ENCODE measurements at places on chromosomes 12 and 14.

DNA sequence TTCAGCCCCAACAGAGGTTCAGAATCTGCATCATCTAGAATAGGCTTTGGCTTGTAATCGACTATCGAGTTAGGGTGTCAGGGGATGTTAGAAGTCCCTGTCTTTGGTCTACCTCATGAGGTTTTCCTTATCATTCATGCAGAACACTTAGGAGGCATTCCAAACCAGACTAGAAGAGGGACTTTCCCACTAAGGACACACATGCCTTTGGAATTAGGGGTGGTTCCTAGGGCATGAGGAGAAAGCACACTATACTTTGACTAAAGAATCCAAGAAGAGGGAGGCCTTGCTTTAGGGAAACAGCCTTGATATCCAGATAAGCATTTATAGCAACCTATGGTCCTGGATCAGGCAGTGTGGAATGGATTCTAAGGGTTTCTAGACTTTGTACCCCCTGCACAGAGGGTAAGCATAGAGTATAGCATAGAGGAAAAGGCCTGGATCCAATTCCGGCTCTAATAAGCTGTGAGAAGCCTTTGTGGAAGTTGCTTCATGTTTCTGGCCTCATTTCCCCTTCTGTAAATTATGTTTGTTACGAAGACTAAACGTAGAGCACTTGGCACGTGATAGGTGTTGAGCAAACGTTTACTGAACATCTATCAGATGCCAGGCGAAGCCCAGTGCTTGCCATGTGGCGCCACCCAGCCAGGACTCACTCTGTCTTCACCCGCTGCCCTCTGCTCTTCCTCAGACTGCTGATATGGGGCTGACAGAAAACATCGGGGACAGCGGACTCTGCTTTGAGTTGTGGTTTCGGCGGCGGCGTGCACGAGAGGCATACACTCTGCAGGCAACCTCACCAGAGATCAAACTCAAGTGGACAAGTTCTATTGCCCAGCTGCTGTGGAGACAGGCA lies 13.2 kb downstream of the ZNF219 start:
- no peak for DNase-seq

DNA sequence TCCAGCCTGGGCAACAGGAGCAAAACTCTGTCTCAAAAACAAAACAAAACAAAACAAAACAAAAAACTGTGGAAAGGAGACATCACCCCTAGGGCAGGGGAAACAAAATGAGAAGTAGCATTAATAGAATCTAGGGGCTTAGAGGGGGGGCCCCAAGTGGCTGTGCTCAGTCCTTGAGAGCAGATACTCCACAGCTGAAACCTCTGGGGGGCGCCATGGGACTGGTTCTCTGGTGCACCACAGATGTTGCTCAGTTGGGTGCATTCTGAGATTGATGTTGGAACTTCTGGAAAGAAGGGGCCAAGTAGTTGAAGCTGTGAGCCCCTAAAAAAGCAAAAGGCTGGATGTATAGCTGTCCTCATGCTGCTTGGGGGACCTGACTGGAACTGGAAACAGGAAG lies 11.8 kb upstream of the SYNE2 start:
- DNase-seq: no peak

DNA sequence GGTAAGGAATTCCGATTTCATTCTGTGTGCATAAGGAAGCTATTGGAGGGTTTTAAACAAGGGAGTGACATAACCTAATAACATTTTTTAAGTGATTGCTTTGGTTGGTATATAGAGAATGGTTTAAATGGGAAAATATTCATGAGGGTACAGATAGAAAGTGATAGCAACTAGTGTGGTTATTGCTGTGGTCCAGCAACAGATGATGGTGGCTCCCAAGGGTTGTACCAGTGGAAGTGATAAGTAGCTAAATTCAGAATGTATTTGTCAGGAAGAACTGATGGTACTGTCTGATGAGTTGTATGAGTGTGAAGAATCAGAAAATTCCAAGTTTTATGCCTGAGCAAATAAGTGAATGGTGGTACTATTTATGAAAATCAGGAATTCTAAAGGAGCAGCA lies 2.6 kb upstream of the CNOT2 start:
- DNase-seq: no peak

- DNase-seq: no peak
Observed at GRCh38 chr12:70638639-70639360, 1.6 kb upstream of the PTPRB start.

GRCh38 chr14:96582995-96583394 lies 80.8 kb downstream of the PAPOLA start:
- DNase-seq: peak; percentile 19

- DNase-seq: no peak
Observed at GRCh38 chr14:94795372-94795771, 25.5 kb upstream of the GSC start.

GRCh38 chr14:72736308-72736707 lies 157.6 kb downstream of the DPF3 start:
- DNase-seq: peak; percentile 71

DNA sequence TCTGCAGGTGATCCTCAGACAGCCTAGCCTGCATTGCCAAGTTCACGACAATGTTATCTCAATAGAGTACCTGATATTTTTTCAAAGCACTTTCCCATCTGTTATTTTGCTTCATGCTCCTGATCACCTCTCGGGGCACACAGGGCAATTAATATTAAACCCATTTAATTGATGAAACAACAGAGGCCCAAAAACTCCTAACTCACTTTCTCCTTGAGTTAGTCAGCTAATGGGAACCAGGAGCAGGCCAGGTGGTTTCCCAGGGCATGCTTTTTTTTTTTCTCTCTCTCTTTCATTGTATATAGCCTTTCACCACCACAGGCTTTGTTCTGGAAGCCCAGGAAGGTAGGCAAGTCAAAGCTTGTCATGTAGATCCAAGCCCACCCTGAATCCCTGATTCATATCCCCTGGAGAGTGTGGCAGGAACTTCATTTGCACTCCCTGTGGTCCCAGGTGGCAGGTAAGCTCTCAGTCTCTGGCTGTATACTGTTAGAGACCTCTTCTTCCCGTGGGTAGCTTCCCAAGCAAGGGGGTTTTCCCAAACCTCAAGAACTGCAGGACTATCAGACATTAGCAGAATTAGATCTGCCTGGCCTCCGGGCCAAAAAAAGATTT lies 41.6 kb upstream of the MAP1LC3B2 start:
- peak; percentile 25 for DNase-seq

- no peak for DNase-seq
Observed at GRCh38 chr14:59013672-59014298, 174.7 kb upstream of the DAAM1 start.

- peak; percentile 74 for DNase-seq
Observed at GRCh38 chr12:28209782-28210181, 19.5 kb downstream of the CCDC91 start.

DNA sequence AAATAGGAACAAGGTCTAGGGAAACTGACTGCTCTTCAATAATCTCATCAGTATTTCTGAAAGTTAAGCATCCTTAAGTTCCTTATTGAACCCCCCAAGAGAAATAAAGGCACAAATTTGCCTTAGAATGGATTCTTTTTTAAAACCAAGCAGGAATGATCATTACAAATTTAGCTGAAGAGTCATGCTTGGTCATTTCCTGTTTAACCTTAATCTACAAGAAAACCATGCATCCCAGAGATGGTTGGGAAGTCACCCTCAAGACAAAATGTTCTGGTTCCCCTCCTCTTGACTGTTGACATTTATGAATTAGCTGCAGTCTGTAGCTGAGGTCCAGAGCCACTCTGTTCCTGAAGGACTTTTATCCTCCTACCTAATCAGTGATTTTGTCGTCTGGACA lies 291.8 kb upstream of the G2E3 start:
- no peak for DNase-seq

GRCh38 chr14:75558440-75558839 lies 20.0 kb upstream of the FLVCR2 start:
- no peak for DNase-seq

GRCh38 chr12:38934078-38934584 lies 28.7 kb upstream of the CPNE8 start:
- DNase-seq: no peak

- DNase-seq: no peak
Observed at GRCh38 chr12:34297790-34298164, 275.5 kb downstream of the ALG10 start.

DNA sequence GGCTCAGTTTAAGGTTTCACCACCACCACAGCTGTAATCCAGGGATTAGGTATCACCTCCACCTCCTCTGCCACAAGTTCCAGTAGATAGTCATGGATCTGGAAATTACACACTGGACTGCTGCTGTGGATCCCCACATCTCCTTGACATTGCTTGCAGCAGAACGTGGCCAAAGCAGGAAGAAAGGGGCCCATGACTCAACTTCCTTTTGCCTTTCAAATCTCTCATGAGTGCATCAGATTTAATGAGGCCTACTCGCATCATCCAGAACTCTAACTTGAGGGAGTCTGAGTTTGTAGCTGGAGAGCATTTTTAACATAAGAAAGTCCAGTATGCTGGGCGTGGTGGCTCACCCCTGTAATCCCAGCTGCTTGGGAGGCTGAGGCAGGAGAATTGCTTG lies 29.2 kb upstream of the TMED10 start:
- DNase-seq: no peak

DNA sequence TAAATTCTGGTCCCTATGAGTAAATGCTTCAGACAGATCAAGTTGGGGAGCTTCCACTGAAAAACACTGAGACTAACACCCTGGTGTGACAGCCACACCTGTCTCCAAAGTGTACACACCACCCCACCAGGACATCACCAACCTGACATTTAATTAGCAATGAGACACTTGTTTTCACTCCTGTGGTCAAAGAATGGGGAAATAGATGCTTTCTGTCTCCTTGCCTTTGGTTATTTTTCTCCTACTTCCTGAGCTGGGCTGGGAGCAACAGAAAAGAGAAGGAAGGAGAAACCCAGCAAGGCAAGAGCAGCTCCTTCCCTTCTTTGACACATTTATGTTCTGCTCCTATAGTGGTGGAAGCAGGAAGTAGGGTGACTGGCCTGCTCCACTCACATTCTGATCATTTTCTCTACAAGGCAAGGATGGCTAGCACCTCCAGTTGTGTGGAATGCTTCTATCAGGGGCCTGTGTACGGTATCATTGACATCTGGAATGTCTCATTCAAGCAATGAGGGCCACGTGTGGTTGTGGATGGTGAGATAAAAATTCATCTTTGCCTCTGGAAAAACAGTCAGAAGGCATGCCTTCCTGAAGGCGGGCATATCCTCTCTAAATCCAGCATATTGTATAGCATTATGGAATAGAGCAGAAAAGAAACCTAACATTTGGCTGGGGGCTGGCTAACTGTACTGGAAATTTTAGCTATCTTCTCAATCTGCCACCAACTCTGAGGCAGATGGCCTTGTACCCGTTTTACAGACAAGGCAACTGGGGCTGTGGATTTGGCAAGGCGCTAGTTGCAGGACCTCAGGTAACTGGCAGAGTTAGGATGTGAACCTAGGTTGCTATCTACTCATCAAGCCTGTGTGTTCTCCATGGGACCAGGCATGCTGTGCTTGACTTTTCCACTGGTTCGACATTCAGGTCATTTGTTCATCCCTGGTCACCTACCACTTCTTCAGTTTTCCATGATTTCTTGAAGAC lies 24.8 kb upstream of the LGALS3 start:
- DNase-seq: no peak

GRCh38 chr12:21774358-21775132 lies at the start of gene KCNJ8:
Gene KCNJ8 (minus strand): TSS chr12:21774706. CDS start chr12:21773616, 1,090 bp downstream.
- DNase-seq: no peak

- DNase-seq: peak; percentile 23
Observed at GRCh38 chr12:53051058-53051880, 1.4 kb downstream of the TNS2 start.

GRCh38 chr12:53180931-53181645 lies 363 bp upstream of the CSAD start:
- DNase-seq: peak; percentile 85

- no peak for DNase-seq
Observed at GRCh38 chr12:56160193-56160763, 2.1 kb downstream of the MYL6 start.

DNA sequence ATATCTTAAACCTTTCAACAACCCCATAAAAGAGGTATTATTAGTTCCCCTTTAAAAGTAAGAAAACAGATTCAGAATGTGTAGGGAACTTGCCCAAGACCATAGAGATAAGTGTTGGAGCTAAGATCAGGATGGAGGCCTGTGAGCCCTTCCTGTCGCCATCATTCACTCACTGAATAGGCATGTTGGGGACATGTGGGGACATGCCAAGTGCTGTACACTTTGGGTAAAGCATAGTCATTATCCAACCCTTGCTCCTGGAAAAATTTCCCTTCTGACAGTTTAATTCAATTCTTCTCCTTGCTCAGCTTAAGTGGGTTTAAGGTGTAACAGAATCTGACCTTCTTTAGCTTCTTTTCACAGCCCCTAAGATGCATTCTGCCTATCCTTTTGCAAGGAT lies 28.0 kb upstream of the C12orf42 start:
- DNase-seq: peak; percentile 66

DNA sequence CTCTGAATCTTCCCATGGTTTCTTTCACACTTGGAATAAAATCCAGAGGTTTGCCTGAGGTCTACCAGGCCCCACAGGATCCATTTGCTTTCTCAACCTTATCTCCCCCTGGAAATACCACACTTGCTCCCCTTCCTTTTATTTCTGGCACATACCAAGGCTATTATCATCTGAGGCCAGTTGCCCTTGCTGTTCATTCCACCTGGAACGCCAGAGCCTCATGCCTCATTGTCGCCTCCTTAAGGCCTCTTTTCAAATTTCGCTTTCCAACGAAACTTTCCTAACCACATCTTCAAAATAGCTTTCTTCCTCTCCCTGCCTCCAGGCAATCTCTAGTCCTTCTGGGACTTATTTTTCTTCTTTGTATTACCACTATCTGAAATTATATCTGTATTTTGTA lies 11.2 kb upstream of the LRIG3 start:
- DNase-seq: no peak

- DNase-seq: no peak
Observed at GRCh38 chr14:104794993-104795780, at the start of gene AKT1. Gene AKT1 (minus strand): TSS chr14:104795748. CDS start chr14:104792643, 3,105 bp downstream.

DNA sequence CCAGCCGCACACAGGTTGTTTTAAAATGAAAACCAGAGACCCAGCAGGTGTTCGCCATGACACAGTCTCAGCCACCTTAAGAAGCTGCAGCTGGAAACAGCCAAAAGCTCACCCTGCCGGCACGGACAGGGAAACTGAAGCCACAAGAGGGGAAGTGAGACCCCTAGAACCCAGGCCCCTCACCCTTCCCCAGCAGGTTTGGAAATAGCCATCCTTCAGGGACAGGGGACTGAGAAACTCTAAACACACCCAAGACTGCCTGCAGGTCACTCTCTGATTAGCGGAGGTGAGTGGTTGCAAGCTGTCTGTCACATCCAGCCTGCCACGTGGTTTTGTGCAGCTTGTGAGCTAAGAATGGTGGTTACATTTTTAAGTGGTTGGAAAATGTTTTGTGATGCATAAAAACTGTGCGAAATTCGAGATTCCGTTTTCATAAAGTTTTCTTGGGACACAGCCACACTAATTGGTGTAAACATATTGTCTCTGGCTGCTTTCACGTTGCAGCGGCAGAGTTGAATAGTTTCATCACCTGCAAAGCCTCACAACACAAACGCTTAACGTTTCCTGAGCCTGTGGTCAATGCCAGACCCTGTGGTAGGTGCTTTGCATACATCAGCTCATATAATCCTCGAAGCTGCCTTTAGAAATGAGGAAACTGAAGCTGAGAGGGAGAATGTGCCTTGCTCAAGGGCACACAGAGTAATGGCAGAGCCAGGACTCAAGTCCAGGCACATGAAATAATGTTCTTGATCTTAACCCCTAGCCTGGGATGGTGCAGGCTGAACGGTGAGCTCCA lies 1.7 kb upstream of the SELPLG start:
- DNase-seq: peak; percentile 32

- DNase-seq: no peak
Observed at GRCh38 chr12:13537623-13538022, 341.1 kb downstream of the EMP1 start.

GRCh38 chr12:128932521-128932920 lies 79.2 kb downstream of the GLT1D1 start:
- no peak for DNase-seq

- peak; percentile 72 for DNase-seq
Observed at GRCh38 chr12:122793685-122794106, 19.3 kb downstream of the CCDC62 start.
